Hepatic stellate cell (primary cell): ENCODE measurements at places on chromosomes 1 and 21.

GRCh38 chr1:107474877-107475612 is 334.2 kb downstream of the NTNG1 start:
- DNase-seq: no peak

DNA sequence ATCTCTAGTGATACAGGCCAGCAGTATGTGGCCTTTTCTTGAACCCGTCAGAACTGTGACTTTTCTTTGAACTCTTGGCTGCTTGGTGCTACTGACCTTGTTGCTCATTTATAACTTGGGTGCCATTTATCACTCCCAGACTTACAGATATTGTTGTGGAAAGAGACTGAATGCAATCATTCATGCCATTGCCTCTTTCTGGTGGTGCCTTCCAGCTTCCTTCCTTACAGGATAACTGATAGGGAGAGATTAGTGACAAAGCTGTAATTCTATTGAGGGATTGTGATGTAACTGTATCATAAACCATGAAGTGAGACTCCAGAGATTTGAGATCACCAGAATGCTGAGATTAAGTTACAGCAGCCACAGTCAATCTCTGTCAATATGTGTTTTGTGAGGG is 256.5 kb downstream of the USP25 start:
- no peak for DNase-seq

DNA sequence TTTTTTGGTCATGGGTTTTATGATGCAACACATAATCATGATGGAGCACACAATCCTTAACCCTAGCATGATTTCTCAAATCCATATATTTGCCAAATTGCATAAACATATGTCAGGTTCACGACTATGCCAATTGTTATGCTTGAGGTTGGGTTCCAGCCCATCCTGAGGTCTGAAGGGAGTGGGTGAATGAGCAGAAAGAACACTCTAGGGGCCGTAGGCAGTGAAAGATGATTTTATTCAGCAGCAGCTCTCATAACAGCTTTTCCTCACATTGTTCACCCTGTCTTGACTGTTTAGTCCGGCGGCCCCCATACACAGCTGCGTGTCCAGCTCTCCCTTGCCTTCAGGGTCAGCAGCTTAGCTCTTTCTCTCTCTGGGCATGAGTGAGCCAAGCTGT is 627.7 kb downstream of the PLA2G4A start:
- DNase-seq: no peak

DNA sequence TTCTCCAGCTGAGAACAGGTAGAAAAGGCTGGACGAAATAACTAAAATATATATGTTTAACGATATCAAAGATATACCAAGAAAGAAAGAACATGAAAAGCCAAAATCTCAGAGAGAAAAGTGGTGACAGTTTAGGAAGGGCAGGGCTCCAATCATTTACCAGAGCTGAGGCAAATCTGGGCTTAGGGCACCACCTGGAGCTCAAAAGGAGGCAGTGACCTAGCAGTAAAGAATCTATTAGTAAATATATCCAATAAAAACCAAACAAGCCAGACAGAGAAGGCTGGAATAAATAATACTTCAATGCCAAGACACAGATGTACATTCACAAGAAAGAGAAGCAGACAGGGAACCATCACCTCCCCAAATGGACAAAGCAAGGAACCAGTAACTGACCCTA is 43.5 kb downstream of the CHIA start:
- DNase-seq: peak; percentile 24

- no peak for DNase-seq
Measured at GRCh38 chr1:50976111-50976889, 6.3 kb downstream of the CDKN2C start.

- no peak for DNase-seq
Measured at GRCh38 chr1:55052221-55053142, 13.1 kb downstream of the PCSK9 start.

DNA sequence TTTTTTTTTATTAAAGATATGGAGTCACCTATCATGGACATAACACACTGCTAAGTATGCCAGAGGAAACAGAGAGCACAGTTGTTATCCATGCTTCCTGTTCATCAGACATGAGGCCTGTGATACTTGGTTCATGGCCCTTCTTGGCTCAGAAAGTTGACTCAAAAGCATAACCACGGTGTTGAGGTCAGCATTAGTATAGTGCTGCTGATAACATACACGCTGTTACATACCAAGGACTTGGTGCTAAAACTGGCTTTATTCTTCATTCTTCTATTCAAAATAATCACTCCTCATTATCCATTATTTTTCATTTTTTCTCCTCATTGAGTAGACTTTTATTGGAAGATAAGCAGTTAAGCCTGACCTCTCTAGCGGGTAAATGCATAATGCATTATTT is 464.1 kb downstream of the ADGRL2 start:
- no peak for DNase-seq

GRCh38 chr1:23103001-23103889 is 65.4 kb downstream of the LUZP1 start:
- DNase-seq: peak; percentile 29

DNA sequence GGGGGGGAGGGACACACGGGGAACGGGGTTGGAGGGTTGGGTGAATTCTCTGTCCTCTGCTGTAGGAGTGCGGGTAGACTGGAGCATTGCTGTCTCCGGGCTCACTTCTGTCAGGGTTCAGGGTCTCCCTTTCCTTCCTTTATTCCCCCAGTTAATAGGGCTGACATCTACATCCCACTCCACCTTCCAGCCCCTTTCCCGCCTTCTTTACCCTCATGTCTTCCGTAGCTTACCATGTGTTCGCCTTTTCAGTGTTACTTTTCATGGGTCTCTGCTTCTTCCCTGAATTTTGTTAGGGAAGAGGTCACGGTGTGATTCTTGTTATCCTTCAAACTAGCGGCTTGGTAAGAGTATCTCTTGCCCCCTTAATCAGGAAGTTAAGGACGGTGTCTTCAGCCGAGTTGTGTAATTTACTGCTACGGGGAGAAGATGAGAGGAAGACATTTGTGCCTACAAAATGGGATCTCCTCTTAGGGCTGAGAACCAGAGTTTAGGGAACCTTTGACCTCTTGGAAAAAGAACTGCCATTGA is 917 bp downstream of the RAP1A start:
- no peak for DNase-seq

DNA sequence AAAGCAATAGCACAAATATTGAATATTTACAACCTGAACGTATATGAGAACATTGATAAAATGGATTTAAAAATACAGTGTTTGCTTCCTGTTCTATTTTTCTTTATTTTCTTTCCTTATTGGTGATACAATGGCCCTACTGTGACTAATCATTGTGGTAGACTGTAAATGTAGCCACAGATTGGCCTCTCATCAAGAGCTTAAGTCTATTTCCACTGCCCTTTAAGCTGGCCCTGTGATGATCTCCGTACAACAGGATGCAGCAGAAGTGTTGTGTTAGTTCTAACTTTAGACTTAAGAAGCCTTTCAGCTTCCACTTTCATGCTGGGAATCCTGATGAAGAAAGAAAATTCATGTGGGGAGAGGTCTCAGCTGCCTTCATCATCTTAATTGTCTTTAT is 285.6 kb upstream of the B3GALT2 start:
- no peak for DNase-seq

DNA sequence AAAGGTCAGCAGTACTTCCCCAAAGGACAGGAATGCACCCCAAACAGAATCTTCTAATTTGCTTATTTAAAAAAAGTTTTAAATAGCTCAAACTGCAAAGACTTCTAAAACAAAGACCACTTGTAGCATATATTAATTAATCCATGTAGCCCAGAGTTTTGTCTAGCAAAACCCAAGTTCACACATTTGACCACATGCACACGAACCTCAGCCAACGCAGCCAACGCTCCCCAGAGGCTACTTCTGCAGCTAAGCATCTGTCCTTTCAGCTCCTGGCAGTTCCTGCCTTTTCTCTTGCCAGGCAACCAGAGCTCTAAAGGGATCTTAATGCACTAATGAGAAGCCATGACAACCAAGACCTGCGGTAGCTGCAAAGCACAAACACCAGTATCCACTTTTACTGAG is 89.6 kb downstream of the RERE start:
- DNase-seq: no peak

- DNase-seq: peak; percentile 36
Measured at GRCh38 chr1:86155807-86156565, 586 bp downstream of the COL24A1 start.

GRCh38 chr1:84711121-84711520 is 20.9 kb upstream of the SSX2IP start:
- no peak for DNase-seq
